Stimulated activated CD4-positive, alpha-beta T cell treated with anti-CD3 and anti-CD28 coated beads, Interleukin-1b, Interleukin-23, amount 100 ng/mL, for 4 hours (primary cell): ENCODE measurements at places on chromosomes 7 and 10.

GRCh38 chr7:124792002-124792401, 26.4 kb upstream of the GPR37 start:
- no peak for DNase-seq

GRCh38 chr10:19412531-19412930, 363.9 kb downstream of the MALRD1 start:
- no peak for DNase-seq

GRCh38 chr10:78660446-78661106, 408.2 kb upstream of the ZMIZ1 start:
- no peak for DNase-seq

DNA sequence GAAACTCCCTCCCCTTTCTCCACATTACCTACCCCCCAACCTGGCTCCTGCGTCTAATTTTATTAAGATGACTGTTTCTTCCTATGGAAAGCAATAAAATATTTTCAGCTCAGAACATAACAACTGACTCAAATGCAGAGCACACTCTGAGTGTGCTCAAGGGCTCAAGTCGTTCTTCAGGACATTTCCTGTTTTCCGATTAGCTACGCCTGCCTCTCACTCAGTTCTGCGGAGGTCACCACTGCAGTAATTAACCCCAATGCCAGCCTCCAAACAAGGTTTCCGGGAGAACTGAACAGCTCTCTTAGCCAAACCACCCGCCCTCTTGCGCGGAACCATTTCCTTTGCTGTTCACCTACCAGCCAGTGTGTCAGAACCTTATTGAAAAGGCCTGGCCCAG, 19.3 kb downstream of the MYOF start:
- DNase-seq: no peak

GRCh38 chr10:106959521-106959920, 205.0 kb downstream of the SORCS1 start:
- DNase-seq: no peak
